ENCODE measurements at places on chromosomes 7 and 10. TPM values are rescaled to one million over a fixed set of nuclear protein-coding genes. Genes with fewer than 3 reads are reported as not detected.

DNA sequence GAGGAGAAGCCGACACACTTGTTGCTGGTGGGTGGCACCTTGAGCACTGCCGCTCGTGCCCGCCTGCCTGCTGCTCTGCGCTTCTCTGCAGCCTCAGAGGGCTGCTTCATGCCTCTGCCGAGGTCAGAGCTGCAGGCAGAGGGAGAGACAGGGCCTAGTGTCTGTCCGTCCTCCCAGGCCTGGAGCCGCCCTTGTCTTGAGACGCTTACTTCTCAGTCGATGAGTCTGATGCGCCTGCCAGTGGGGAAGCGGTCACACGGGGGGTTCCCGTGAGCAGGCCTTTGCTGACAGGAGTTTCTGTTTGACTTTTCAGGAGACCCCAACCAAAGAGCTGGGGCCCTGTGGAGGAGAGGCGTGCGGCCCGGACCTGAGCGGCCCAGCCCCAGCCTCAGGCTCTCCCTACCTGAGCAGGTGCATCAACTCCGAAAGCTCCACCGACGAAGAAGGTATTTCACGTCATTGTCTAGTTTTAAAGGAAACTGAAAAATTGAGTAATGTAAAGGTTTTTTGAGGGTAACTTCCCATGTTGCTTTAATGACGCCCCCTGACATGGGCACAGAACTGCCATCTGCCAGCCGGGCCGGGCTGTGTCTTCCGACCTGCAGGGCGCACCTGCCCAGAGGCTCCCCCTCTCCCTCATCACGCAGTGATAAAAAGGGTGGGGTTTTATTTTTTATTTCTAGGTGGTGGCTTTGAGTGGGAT lies 7.8 kb upstream of the BHLHA15 start:
- DNase-seq: no peak

The HOXA3 gene
- total RNA-seq: not detected

- DNase-seq: no peak
Observed at GRCh38 chr10:125392154-125392553, 231.8 kb upstream of the CTBP2 start.

- DNase-seq: no peak
Observed at GRCh38 chr7:66078067-66078466, 2.4 kb downstream of the ASL start.

The HMX2 gene
- total RNA-seq: not detected

DNA sequence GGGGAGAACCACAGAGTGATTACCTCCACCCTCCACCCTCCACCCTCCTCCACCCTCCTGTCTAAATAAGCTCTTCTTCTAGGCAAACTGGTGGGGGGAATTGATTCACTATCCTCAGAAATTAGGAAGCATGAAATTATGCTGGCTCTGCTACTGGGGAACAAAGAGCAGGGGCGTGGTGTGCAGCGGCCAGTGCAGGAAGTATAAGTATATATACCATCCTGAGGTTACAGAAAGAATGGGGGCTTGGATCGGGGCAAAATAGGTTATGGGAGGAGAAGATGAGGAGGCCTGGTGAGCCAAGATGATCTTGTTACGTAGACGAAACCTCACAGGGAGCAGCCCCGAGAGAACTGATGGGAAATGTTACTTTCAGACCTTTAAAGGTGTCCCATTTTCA lies 49.1 kb downstream of the SYPL1 start:
- no peak for DNase-seq

The LRRC18 gene
- total RNA-seq: not detected

The GRID2IP gene
- 0.16 TPM for total RNA-seq

- no peak for DNase-seq
Observed at GRCh38 chr10:20908391-20908790, 11.3 kb upstream of the NEBL start.

DNA sequence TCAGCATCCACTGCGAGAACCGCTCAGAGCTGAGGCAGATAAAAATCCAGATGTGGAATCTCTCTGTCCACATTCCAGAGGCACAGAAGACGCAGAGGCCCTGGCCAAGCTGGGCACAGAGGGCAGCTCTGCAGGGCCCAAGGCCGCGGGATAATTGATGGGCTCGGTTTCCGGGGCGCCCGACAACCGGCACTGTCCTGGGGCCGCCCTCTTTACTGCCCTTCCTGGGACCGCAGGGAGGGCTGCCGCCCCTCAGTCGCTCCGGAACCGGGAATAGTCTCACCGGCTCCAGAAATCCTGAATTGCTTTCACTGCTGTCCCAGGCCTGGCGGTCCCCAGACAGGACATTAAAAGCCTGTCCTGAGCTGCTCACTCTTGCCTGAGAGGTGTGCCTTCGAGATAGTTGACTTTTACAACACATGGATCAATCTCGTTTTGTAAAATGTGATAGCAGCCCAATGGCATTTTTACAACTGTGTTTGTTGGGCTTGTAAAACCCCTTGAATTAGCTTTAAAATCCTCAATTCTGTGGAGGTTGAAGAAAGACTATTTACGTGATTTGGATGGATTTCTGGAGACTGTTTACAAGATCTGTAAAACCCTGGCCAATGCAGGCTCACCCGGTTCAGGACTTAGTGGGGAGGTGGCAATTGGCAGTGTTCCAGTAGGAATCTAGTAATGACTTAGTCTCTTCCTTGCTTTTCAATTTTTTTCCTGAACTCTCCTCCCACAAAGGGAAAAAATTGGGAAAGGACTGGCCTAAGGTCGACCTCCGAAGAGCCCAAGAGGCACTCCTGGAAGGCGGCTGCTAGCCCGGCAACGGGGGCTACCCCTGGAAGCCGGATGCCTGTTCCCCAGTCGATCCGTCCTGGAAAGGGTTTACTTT lies 1.4 kb upstream of the HOXA6 start:
- no peak for DNase-seq

The PRSS37 gene
- total RNA-seq: not detected

DNA sequence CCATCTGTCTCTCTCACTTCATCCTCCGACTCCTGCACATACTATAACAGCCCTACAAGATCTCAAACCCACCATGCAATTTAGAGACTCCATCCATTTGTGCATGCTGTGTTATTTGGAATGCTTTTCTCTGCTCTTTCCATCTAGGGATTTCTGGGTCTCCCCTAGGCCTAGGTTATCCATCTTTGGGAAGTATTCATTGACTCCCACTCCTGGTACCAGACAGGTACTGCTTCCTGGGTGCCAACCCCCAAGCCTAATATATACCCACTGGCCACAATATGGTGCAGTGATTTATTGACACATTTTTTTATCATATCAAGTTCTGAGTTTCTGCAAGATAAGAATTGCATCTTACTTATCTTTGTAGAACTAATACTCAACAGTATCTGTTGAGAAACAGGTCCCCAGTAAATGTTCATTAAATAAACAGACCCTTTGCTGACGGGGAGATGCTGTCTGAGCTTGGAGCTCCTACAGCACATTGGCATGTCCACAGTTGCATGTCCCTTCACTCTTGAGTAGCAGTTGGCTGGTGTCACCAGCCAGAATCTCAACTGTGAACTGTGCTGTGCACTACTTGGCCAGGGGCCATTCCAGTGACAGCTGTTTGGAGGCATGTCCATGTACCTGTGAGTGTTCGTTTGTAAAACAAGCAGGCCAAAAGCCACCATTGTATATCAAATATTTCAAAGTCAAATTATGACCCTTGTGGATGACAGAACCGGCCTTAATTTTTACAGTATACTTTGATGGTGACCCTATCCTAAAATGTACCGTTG lies 223.3 kb upstream of the NFE2L3 start:
- DNase-seq: no peak

DNA sequence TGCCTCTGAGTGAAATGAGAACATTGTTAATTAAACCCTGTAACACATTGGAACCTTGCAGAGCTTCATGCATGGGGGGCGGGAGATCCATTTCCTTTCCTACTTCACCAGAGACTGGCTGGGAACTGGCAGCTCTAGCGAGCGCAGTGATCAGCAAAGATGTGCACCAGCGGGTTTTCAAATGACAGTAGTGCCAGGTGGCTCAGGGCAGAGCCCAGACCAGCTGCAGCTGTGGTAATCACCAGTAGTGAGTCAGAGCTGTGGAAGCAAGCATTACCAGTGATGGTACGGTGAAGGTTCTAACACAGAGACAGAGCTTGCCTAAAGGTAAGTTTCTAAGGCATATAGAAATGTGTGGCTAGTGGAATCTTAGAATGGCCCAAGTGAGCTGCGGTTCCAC lies 1009.7 kb upstream of the CELF2 start:
- DNase-seq: no peak

DNA sequence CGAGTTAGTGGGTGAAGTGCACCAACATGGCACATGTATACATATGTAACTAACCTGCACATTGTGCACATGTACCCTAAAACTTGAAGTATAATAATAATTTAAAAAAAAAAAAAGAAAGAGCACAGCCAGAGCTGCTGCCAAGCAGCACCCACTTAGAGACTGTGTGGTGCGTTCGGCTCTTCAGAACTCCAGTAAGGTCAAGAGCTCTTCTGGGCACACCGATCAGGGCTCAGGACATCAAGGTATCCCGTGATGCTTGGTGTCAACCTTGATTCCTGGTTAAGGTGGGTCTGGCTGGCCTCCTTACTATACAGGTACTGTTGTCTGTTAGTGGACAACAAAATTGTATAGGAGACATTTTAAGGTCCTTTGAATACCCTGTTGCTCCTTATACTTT lies 385.7 kb upstream of the AKR1E2 start:
- no peak for DNase-seq

The MMD2 gene
- total RNA-seq: not detected

GRCh38 chr10:50577681-50578350 lies 45.9 kb downstream of the SGMS1 start:
- DNase-seq: peak; percentile 40

The C10orf71 gene
- 208 TPM for total RNA-seq

The AOC1 gene
- total RNA-seq: not detected

The NEUROD6 gene
- not detected for total RNA-seq

DNA sequence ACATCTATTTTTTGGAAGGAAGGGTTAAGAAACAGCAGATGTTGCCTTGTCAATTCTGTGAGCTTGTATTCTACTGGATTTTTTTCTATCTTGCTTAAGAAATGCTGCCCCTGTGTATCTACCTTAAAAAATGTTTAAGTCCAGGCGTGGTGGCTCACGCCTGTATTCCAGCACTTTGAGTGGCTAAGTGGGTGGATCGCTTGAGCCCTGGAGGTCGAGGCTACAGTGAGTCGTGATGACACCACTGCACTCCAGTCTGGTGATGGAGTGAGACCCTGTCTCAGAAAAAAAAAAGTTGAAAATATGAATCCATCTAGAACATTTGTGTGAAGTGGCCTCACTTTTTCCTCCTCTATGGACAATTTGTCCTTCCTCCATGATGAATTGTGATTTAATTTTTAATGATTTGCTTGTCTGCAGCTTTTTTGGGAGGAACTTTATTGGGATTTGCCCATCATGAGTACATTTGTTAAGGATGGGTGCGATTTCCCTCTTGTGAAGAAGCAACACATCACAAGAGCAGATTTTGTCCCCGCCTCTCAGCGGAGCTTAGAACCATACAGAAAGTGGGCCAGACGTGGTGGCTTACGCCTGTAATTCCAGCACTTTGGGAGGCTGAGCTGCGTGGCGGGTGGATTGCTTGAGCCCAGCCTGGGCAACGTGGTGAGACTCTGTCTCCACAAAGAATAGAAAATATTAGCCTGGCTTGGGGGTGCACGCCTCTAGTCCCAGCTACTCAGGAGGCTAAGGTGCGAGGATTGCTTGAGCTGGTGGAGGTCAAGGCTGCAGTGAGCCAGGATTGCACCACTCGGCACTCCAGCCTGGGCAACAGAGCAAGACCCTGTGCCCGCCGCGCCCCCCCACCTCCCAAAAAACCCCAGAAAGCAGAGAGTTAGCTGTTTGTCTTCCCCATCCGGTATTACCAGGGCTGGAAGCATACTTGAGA lies 57.7 kb downstream of the DNAJB6 start:
- DNase-seq: no peak

The A1CF gene
- total RNA-seq: not detected

The GNA12 gene
- total RNA-seq: 34.9 TPM

DNA sequence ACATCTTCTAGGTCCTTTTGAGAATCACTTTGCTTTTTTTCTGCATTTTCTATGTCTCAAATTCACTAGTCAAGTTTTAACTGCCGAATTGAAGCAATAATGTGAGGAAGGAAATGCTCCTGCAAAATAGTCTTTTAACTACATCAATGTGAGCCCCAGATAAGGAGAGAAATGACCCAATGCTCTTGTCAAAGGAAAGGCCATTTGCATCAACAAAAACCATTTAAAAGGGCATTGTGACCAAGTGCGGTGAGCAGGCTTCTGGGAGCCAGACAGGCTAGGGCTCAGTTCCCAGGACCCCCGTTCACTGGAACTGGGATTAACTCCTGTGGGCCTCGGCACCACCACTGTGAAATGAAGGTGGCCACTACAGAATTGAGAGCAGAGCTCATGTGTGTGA lies 127.9 kb upstream of the EEPD1 start:
- no peak for DNase-seq

GRCh38 chr10:43122826-43123225 lies 15.4 kb upstream of the CSGALNACT2 start:
- no peak for DNase-seq

DNA sequence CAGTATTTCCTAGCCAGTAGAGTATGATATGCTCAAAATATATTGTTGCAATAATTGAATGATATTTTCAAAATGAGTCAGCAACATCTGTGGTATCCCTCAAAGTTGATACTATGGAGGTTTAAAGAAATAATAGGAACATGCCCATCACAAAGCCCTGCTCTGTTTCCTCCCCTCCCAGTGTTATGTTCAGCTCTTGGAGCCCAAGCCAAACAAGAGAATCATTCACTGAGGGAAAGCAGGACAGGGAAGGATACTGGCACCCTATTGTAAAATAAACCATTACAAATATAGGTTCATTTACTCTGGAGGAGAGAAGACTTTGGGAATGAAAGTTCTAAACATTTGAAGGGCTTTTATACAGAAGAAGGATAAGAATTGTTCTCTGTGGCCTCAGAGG lies 37.6 kb downstream of the SORCS3 start:
- no peak for DNase-seq

DNA sequence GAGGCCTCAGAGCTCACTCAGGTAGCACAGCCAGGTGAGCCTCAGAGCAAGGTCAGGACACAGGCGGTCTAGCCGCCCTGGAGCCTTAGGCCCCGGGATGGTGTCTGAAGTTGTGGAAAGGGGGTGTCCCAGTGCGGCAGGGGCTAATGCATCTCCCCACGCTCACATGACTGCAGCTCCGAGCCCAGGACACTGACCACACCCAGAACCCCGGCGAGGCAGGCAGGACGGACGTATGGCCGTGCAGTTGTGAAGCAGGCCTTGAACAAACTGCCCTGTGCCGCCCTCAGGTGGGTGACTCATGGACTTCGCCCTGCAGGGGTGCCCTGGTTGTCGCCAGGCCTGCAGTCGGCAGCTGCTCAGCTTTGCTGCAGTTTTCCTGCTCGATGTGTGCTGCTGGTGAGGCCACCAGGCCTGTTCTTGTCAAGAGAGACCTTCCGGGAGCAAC lies 5.0 kb upstream of the PRKAR1B start:
- peak; percentile 76 for DNase-seq

DNA sequence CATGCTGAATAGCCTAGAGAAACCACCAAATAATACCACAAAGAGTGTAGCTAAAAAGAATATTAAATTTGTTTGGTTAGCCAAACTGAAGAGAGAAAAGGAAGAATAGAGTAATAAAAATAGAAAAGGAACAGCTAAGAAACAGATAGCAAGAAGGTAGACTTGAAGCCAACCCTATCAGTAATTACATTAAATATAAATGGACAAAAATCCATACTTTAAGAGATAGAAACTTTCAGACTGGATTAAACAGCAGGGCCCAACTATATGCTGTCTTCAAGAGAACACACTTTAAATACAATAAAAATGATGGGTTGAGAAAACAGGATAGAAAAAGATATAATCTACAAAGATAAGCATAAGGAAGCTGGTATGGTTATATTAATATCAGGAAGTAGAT lies 31.2 kb downstream of the IL2RA start:
- DNase-seq: no peak

The MSS51 gene
- total RNA-seq: 3.5 TPM

GRCh38 chr7:38759028-38759427 lies 127.9 kb upstream of the AMPH start:
- DNase-seq: no peak
